ENCODE measurements at places on chromosomes 3 and 15.
A peak's percentile ranks its signal among the peaks of the same experiment; 100 is the strongest.

DNA sequence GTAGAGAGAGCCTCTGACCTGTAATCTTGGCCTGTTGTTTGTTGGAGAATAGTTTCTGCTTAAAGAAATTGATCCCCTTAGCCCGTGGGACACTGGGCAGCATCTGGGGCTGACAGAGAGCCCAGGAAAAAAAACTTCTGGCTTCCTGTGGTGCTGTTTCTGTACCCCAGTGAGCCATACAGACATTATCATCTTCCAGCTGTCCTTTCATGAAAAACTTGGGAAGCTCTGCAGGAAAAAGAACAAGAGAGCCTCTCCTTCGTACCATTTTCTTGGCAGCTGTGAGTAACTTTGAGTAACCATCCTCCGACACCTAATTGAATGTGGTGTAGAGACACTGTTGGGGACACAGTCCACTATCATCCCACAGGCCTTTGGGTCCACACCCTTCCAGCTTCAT, 333.0 kb downstream of the SHQ1 start:
- DNase-seq, result no peak

DNA sequence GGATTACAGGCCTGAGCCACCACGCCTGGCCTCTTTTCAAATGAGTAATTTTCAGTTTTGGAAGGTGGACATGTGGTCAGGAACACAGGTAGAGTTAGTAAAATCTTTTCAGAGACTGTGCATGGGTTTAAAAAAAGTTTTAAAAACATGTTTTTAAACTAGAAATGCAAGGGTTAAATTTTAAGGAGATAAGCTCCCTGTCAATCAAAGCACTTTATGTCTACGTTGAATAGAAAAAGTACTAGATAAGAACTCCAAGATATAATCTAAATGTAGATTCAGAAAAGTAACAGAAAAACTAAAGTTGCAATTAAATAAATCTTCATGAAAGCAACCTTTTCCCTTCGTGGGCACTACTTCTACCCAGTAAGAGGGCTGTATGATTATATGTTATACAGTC, 131.7 kb downstream of the CLASP2 start:
- DNase-seq, result no peak

- no peak for DNase-seq
These were observed 12.3 kb upstream of the TLE3 start for GRCh38 chr15:70109978-70110377.

- DNase-seq, result no peak
These were observed 9.2 kb upstream of the ACAN start for GRCh38 chr15:88794001-88794400.

DNA sequence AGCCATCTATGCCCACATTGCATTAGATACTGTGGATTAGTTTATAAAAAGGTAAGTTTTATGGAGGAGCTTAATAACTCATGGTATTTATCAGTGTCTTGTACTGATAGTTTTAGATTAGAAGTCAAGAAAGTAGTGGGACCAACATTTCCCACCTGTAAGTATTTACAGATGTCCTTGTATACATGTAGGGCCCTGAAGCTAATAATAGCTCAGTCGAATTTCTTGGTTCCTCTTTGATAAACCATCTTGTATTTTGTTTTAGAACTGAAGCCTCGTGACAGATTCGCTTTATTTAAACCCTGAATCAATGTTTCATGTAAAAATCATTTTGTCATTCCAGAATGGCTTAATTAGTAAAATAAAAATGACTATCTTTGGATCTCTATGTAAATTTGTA, 73.4 kb downstream of the CRYBG3 start:
- no peak for DNase-seq

GRCh38 chr15:58704155-58704865, 45.2 kb downstream of the ADAM10 start:
- no peak for DNase-seq

DNA sequence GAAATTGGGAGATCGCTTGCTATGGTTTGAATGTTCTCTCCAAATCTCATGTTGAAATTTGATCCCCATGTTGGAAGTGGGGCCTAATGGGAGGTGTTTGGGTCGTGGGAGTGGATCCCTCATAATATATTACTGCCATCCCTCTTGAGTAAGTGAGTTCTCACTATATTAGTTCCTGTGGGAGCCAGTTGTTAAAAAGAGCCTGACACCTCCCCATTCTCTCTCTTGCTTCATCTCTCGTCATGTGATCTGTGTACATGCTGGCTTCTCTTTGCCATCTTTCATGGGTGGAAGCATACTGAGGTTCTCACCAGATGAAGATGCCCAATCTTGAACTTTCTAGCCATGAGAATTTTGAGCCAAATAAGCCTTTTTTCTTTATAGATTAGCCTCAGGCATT, 43.0 kb upstream of the IL20RB start:
- no peak for DNase-seq

DNA sequence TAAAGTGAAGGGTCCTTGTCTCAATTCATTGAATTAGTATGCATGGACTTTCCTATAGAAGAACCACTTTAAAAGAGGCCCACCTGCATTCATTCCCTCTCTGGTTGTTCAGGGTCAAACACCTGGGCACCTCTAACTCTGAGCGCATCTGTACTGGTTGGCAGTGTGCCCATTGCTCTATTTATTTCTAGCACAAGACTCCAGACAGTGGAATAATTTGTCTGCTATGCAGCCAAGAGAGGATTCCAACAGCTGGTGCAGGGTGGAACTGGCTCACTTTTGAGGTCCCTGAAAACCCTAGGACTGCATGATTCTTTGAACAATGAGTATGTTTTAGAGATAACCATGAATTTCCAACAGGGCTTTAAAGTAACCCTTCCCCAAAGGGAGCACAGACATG, 57.9 kb downstream of the CCDC33 start:
- DNase-seq, result no peak

GRCh38 chr15:24899367-24899766, 55.4 kb upstream of the SNRPN start:
- DNase-seq, result no peak

GRCh38 chr3:133763797-133764683, 17.8 kb downstream of the TF start:
- peak; percentile 94 for DNase-seq

- DNase-seq, result no peak
These were observed 37.5 kb upstream of the KLHL24 start for GRCh38 chr3:183597959-183598358.

DNA sequence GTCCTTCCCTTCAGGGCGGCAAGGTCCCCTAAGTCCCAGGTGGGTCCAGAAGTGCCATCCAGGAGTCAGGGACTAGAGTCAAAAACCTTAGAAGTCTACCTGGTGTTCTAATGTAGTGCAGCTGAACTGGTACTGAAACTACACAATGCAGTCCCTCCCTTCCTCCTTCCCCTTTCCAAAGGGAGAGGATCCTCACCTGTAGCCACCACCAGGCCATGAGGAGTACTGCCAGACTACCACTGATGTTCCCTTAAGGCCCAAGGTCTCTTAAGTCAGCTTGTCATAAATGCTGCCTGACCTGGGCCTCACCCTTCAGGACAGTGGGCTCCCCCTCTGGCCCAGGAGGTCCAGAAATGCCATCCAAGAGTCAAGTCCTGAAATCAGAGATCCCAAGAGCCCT, 98.9 kb downstream of the ULK4 start:
- no peak for DNase-seq

DNA sequence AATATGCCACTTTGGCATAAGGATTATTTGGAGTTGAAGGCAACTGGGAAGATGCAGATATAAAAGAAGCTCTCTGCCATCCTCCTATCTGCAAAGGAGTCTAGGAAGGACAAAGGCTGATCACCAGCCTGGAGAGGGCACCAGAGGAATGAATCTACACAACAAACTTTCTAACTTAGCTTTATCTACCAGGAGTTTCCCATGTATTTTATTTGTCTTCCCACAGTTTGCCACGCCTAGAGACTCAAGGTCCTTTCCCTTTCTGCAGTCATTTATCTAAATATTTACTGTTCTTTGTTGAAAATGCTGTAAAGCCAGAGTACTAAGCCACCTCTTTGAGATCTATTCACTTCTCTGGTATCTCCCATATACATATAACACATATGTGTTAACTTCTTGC, 32.2 kb downstream of the GPR176 start:
- DNase-seq, result no peak

- no peak for DNase-seq
These were observed 41.1 kb downstream of the CTXND1 start for GRCh38 chr15:80210611-80211573.

GRCh38 chr3:128359846-128360642, 106.6 kb downstream of the DNAJB8 start:
- no peak for DNase-seq

DNA sequence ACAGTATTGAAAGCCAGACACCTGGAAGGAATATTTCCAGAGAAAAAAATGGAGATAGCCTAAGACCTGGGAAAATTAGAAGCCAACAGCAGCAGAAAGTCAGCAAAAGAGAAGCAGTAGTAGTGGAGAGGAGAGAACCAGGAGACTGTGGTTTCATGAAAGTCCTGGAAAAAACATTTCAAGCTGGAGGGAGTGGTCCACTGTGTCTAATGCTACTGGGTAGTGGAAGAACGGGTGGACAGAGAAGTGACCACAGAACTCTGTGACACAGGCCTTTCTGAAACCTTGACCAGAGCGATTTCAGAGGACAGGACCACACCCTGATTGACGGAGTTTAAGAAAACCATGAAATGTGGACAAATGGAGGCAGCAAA, 15.3 kb upstream of the SH3BP5 start:
- no peak for DNase-seq

- no peak for DNase-seq
These were observed 118.7 kb downstream of the TMEM266 start for GRCh38 chr15:76178296-76179000.

DNA sequence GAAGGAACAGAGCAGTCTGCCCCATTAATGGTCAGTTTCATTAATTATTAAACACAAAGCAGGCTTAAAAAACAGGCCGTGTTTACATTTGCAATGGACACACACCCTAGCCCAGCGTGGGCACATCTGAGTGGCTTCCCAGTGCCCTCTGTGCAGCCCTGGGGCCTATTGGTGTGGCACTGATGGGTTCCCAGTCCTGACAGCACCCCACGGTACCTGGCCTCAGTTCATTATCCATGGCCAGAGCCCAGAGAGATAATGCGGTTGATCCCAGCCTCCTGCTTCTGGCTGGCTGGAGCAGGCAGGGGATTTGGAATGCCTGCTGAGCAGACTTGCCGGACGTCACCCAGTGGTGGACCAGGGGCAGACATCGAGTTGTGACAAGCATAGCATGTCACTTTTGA, 110.5 kb upstream of the ABHD17C start:
- DNase-seq, result no peak

- DNase-seq, result no peak
These were observed 215.0 kb downstream of the WNT5A start for GRCh38 chr3:55272031-55272645.

DNA sequence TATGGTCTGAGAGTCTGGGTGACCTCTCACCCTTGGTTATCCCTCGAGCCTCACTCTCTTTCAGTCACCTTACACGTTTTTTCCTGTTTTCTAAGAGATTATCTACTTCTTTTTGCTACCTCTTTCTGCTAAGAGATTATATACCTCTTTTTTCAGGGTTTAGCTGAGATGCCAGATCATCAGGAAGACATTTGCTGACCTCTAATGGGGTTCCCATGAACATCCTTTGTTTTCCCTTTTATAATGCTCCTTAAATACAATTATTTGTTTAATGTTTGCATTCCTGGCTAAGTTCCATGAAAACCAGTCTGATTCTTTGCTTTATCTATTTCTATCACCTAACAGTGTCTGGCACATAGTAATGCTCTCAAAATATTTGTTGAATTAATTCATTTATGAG, 39.6 kb downstream of the LEKR1 start:
- DNase-seq, result no peak

DNA sequence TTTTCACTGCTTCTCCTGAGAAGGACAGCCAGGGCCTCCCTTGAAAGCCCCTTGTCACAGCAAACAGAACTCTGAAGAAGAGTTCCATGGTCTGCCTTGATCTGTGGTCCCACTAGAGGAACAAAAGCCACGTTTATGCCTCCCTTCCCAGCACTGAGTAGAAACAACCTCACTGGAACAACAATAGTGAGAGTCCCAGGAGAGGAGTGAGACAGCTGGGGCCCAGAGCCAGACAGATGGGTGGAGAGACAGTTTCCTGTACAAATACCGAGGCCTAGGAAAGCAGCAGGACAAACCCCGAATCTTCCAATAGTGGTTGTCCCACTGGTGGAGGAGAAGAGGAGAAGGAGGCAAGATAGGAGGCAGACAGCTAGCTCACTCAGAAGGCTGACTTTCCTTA, 106.1 kb downstream of the WDR76 start:
- DNase-seq, result no peak

- DNase-seq, result no peak
These were observed 70.9 kb downstream of the CGGBP1 start for GRCh38 chr3:87987952-87988351.

All from forelimb muscle (tissue), 1 donor.